ENCODE measurements at places on chromosomes 6 and 20.

DNA sequence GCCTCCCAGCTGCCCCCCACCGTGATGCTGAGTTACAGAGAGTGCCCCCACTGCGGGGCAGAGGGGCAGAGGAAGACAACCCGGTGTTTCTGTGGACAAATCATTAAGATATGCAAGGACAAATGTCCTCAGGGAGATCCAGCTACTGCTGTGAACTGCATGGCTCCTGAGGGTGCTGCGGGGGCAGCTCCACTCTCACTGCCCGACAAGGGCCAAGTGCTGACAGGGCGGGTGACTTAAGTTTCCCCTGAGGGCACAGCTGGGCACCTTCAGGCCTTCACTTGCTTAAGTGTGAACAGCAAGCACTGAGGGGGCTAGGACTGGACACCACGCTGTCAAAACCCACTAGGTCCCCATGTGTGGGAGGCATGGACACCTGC lies 26.2 kb upstream of the TCFL5 start:
- no peak for DNase-seq

DNA sequence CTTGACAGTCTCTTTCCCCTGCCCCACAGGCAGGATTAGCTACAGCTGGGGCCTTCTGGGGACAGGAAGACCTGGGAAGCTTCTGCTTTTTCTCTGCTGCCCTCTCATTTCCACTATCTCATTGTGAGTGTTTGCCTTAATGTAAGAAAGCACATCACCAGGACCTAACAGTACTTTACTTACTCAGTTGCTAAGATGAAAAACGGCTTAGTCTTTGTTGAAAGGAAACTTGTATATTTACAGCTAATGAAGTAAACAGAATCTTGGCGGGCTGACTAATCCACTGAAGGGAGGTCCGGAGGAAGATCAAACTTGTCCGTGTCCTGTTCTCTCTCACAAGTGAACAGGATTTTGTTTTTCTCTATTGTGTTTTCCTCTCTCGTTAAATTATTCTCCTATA lies 128.6 kb downstream of the SOD2 start:
- DNase-seq: no peak

- no peak for DNase-seq
Measured at GRCh38 chr6:155521719-155522118, 66.1 kb upstream of the NOX3 start.

GRCh38 chr6:7827142-7827541 lies 83.4 kb downstream of the TXNDC5 start:
- peak; percentile 10 for DNase-seq

GRCh38 chr6:27894839-27895762 lies 17.1 kb downstream of the OR2B2 start:
- no peak for DNase-seq

GRCh38 chr6:110341663-110342596 lies 16.2 kb downstream of the METTL24 start:
- no peak for DNase-seq

DNA sequence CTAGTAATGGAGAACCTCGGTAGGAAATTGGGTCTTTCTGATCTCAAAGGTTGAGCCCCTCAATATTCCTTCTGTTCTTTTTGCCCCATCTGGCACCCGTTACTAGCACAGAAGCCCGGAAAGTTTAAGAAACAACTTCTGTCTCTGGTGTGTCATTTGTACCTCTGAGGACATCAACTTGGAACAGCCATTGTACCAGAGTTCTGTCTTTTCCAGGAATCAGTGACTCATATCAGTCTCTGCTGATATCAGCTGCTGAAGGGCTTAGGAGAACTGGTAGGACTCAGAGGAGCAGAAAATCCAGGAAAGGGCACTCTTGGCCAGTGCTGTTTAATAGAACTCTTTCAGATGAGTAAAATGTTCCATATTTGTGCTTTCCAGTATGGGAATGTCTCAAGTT lies 78.3 kb upstream of the CHD6 start:
- no peak for DNase-seq

DNA sequence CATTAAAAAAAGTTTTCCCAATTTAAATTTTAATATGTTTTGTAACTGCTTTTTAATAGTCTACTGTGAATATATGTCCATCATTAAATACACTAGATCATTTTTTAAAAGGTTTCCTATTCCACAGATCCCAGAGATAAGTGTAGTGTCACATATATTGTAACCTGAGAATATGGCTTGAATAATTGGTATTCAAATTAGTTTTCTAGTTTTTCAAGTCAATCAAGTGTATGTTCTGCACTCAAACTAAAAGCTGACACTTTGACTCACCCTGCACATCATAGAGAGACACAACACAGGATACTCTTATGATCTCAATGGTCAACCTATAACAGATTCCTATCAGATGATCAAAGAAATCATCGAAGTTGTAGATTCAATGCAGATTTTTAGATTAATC lies 49.1 kb downstream of the ZHX3 start:
- DNase-seq: no peak

- DNase-seq: no peak
Measured at GRCh38 chr20:29427201-29428060, 1830.0 kb upstream of the DEFB115 start.

DNA sequence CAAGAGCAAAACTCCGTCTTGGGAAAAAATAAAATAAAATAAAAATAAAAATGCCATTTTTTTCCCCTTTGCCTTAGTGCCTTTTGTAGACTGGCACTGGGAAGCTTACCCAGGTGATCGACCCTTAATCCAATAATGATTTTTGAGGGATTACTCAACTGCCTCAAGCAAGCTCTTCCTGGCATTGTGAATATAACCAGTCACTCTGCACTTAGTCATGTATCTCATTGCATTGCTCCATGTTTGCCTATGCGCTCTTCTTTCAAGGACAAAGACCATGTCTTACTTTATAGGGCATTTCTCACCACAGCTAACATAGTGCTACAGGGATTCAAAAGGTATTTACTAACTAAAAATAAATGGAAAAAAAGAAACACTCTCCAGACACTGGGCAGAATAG lies 13.0 kb downstream of the GFOD1 start:
- DNase-seq: no peak

DNA sequence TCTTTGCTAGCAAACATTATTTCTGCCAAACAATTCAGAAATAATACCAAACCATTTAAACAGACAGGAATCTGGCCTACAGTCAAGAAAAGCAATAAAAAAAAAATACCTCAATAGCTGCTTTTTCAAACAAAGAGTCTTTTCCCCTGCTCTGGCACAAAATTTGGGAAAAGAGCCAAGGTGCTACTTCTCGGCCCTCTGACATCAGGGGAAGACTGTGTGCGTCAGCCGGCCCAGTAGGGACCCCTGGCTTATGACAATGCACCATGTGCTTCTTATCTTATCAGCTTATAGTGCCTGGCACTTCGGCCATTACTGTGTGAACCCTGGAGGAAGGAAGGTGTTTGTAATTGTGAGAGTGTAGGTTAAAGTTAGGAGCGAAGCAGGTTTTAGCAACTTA lies 89.4 kb downstream of the PDE10A start:
- no peak for DNase-seq

GRCh38 chr6:56160489-56160888 lies 86.9 kb downstream of the COL21A1 start:
- no peak for DNase-seq

GRCh38 chr6:20162515-20162914 lies 49.8 kb downstream of the MBOAT1 start:
- DNase-seq: no peak

- no peak for DNase-seq
Measured at GRCh38 chr6:158514991-158515390, 44.9 kb upstream of the TMEM181 start.

DNA sequence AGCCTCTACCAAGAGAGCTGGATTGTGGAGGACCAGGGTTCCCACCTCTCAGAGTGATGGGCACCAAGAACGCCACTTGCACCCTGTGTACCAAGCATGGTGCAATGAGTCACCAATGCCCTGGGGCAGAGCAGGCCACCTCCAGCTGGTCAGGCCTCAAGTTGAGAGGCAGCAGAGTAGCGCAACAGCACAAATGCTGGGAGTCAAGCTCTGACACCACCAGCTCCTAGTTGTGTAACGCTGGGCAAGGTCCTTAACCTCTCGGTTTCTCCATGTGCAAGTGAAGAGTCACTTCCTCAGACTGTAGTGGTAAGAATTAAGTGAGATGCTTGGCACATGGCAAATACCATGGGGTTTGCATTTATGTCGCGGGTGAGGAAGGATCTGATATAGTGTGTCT lies 25.6 kb downstream of the GFOD1 start:
- no peak for DNase-seq

- DNase-seq: no peak
Measured at GRCh38 chr6:119171088-119171841, 92.8 kb upstream of the FAM184A start.

- peak; percentile 67 for DNase-seq
Measured at GRCh38 chr6:134882426-134883038, 67.4 kb downstream of the ALDH8A1 start.

DNA sequence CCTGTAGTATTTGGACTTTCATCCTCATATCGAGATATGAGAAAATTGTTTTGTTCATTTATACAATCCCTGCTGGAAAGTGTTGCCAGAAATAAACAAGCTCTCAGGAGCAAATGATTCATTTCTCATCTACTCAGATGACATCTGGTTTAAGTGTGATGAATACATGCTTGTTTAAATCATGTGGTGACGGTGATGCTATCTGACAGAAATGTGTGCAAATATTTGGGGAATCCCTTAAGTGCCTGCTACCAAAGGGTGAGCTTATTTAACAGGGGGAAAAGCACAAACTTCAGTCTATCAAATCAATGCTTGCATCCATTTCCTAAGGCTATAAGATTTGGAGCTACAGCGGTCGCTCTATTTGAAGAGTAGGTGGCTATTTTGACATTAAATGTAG lies 368.3 kb upstream of the SASH1 start:
- peak; percentile 4 for DNase-seq

- DNase-seq: no peak
Measured at GRCh38 chr6:34570066-34570833, 14.1 kb upstream of the SPDEF start.

DNA sequence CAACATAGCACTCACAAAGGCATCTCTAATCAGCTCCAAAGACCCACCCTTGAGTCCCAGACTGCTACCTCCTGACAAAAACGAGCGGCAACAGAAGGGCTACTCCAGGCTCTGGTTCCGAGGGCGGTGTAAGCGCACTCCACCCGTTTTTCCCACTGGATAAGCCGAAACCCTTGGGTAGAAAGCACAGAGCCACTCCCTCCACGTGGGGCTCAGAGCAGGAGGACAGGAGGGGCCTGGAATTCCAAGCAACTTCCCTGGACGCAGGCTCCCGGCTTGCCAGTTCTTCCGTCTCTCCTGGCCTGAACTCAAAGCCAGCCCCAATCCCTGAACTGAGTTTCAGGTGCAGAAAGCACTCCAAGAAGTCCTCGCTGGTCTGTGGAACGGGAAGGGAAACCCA lies 7.4 kb downstream of the GMEB2 start:
- no peak for DNase-seq

- no peak for DNase-seq
Measured at GRCh38 chr6:100454551-100455229, 10.0 kb downstream of the SIM1 start.

GRCh38 chr6:82264824-82265223 lies 17.3 kb upstream of the IBTK start:
- no peak for DNase-seq

- DNase-seq: no peak
Measured at GRCh38 chr20:63854069-63854765, 7.1 kb upstream of the ABHD16B start.

- no peak for DNase-seq
Measured at GRCh38 chr6:21332660-21333059, 260.9 kb upstream of the SOX4 start.

DNA sequence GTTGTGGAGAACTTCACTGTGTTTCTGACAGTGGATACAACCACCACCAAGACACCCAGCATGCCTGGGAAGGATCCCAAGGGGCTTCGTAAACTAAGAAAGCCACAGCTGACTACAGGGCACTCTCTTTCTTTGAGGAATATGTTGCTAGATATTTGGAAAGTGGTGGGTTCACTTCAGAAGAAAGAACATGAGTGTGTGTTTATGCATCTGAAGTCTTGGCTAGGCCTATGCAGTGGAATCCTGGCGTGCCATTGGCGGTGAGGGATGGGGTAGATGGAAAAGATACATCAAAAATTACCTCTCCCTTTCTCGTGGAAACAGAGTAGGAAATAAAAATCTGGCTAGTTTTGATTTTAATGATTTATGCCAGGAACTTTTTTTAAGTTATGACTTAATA lies 187.7 kb downstream of the PDE7B start:
- DNase-seq: no peak

DNA sequence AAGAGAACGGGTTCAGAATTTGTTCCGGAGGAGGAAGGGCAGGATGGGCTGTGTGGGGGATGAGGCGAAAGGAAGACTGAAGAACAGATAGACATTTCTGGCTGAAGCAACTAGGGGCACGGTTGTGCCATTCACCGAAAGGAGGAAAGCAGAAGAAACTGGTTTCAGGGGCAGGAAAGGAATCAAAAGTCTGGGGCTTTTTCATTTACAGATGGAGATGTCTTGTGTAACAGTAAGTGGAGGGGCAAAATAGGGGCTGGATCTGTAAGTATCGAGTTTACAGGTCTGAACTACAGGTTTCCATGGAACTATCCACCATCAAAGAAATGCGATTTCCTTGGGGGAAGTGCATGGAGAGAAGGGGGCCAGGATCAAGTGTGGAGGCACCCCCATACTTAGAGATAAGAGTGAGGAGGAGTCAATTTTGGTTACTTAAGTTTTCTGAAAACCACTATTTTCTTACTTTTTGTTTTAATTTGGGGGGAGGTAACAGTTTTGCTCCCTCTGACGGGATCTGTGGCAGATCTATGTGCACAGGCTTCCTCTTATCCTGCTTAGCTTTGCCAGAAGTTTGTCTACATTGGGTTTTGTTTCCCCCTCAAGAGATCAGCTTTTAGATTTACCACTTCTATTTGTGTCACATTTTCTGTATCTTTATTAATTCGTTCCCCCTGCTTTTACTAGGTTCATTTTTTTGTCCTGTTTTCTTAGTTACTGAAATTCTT lies 120.1 kb downstream of the SLC23A2 start:
- no peak for DNase-seq

DNA sequence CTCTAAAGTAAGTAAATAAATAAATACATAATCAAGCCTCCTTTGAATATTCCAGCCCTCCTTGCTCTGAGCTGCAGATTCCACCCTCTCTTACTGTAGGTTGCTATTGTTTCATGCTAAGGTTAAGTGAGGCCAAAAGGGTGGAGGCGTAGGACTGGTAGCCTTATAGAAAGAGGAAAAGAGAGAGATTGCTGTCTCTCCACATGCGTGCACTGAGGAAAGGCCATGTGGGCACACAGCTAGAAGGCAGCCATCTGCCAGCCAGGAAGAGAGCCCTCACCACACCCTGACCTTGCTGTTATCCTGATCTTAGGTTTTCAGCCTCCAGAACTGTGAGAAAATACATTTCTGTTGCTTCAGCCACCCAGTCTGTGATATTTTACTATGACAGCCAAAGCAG lies 87.4 kb upstream of the SHLD1 start:
- no peak for DNase-seq
